ENCODE measurements at places on chromosomes 7 and 10. TPM values are rescaled to one million over a fixed set of nuclear protein-coding genes. Genes with fewer than 3 reads are reported as not detected.

SFTPD gene
- 0.78 TPM for polyA plus RNA-seq

KAZALD1 gene
- polyA plus RNA-seq = 12.7 TPM

FAM180A gene
- polyA plus RNA-seq = not detected

GPR141 gene
- 0.27 TPM for polyA plus RNA-seq

RASA4B gene
- polyA plus RNA-seq = 4.7 TPM

STRIP2 gene
- 3.3 TPM for polyA plus RNA-seq

CNNM1 gene
- 1.5 TPM for polyA plus RNA-seq

PRPS1L1 gene
- polyA plus RNA-seq = not detected

CYP3A5 gene
- polyA plus RNA-seq = 2.5 TPM

NPC1L1 gene
- polyA plus RNA-seq = 3.3 TPM

EBF3 gene
- 1.6 TPM for polyA plus RNA-seq

C7orf33 gene
- not detected for polyA plus RNA-seq

TRDMT1 gene
- 12.8 TPM for polyA plus RNA-seq

TCERG1L gene
- polyA plus RNA-seq = 1.3 TPM

USP54 gene
- polyA plus RNA-seq = 45.7 TPM

PLXDC2 gene
- 33.2 TPM for polyA plus RNA-seq

AGBL3 gene
- 9.1 TPM for polyA plus RNA-seq

EGFR gene
- polyA plus RNA-seq = 30.3 TPM

HOXA5 gene
- 70.3 TPM for polyA plus RNA-seq

CDC14C gene
- not detected for polyA plus RNA-seq

RHBDD2 gene
- 62.2 TPM for polyA plus RNA-seq

OR13A1 gene
- polyA plus RNA-seq = 0.04 TPM

CPN1 gene
- 3.0 TPM for polyA plus RNA-seq

LAMB1 gene
- 744 TPM for polyA plus RNA-seq

TMEM168 gene
- 40.2 TPM for polyA plus RNA-seq

SPDYE9 gene
- 0.83 TPM for polyA plus RNA-seq

HIPK2 gene
- 105 TPM for polyA plus RNA-seq

NACAD gene
- 9.4 TPM for polyA plus RNA-seq

NCF1 gene
- polyA plus RNA-seq = 2.2 TPM

NPFFR1 gene
- 0.14 TPM for polyA plus RNA-seq

CELF2 gene
- polyA plus RNA-seq = 11.9 TPM

ANKRD1 gene
- polyA plus RNA-seq = 0.82 TPM

DNAJB9 gene
- polyA plus RNA-seq = 41.1 TPM

SUN1 gene
- polyA plus RNA-seq = 168 TPM

FZD8 gene
- polyA plus RNA-seq = 10.7 TPM

FFAR4 gene
- polyA plus RNA-seq = not detected

EXOC4 gene
- polyA plus RNA-seq = 75.1 TPM

ANTXRL gene
- not detected for polyA plus RNA-seq

MYL10 gene
- polyA plus RNA-seq = not detected

Data from renal cortex interstitium (tissue), 15 donors.